ENCODE measurements at places on chromosomes 16 and 17. TPM values are rescaled to one million over a fixed set of nuclear protein-coding genes. Genes with fewer than 3 reads are reported as not detected.
A peak's percentile ranks its signal among the peaks of the same experiment; 100 is the strongest.

DNA sequence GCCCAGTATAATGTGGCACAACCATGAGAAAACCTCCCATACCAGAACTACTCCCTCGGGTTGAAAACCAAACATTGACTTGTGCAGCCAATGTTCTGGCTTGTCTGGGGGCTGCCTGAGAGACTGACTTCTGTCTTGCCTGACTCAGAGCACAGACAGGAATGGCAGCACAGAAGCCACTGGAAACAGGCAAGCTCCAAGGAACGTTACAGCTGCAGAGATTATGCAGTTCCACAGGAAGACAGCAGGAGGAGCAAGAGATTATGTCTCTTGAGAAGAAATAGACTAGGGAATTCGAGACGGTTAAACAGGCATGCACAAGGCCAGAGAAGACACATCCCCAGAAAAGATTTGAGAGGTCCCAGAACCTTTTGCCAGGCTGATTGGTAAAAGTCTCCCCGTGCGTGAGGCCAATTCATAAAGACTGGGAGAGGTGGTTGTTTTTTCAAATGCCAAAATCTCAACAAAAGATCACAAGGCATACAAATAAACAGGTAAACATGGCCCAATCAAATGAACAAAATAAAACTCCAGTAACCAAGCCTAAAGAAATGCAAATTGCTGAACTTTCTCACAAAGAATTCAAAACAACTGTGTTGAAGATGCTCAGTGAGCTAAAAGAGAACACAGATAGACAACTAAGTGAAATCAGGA, 90.6 kb upstream of the CDH5 start:
- peak; percentile 23 for DNase-seq

GRCh38 chr16:739560-740458, 988 bp downstream of the CIAO3 start:
- no peak for DNase-seq

TRAF4 gene
- total RNA-seq: 123 TPM

DNA sequence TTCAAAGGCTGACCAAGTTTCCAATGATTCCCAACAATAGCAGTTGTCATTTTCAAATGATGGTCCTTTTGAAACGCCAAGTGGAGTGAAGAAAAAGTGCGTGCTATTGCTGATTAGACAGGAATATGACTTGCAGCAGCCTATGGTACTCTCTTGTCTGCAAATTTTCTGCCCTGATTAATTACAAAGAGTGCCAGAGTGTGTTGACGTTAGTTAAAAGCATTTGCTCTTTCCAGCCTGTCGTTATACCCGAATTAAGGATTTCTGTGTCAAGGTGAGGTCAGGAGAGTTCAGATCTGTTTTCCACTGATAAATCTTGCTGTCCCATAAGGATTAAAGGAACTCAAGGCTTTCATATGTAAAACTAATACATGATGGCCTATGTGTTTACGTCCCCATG, 75.0 kb upstream of the ADAMTS18 start:
- no peak for DNase-seq

CENPN gene
- 58.8 TPM for total RNA-seq

DNA sequence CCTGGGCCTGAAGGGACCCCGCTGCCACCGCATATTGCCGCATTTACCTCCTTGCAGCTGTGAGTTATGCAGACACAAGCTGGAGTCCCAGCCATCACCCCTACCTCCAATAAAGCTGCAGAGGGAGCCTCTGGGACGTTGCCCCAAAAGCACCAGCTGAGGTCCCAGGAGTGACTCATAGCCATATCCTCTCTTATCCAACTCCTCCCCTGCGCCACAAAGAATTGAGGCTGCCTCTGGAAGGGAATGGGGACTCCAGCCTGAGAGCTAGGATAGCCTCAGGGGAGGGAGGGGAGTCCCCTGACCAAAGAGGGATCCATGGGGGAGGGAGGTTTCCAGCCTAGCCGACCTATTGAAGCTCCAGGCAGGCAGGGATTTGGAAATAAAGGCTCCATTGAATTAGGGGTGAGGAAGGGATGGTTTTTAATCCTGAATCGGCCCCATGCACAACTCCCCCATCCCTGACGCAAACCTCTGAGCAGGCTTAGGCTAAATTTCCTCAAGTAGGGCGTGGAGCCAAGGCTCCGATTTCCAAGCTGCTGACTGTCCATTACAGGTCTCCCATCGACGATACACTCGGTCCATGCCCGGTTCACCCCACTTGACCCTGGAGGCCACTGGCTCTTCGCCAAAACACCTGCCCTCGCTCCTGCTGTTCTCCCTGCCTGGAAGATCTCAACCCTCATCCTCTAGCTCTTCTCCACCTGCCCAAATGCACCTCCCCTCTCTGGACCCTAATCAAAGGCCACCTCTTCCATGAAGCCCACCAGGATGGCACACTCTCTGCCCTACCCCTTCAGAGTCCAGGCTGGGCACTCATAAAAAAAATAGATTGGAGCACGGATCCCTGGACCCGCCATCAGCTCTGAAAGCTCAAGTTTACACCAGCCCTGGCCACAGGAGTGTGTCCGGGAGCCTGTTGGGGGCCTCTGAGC, 27.5 kb downstream of the PIMREG start:
- no peak for DNase-seq

DHRS7B gene
- total RNA-seq: 16.5 TPM

DNA sequence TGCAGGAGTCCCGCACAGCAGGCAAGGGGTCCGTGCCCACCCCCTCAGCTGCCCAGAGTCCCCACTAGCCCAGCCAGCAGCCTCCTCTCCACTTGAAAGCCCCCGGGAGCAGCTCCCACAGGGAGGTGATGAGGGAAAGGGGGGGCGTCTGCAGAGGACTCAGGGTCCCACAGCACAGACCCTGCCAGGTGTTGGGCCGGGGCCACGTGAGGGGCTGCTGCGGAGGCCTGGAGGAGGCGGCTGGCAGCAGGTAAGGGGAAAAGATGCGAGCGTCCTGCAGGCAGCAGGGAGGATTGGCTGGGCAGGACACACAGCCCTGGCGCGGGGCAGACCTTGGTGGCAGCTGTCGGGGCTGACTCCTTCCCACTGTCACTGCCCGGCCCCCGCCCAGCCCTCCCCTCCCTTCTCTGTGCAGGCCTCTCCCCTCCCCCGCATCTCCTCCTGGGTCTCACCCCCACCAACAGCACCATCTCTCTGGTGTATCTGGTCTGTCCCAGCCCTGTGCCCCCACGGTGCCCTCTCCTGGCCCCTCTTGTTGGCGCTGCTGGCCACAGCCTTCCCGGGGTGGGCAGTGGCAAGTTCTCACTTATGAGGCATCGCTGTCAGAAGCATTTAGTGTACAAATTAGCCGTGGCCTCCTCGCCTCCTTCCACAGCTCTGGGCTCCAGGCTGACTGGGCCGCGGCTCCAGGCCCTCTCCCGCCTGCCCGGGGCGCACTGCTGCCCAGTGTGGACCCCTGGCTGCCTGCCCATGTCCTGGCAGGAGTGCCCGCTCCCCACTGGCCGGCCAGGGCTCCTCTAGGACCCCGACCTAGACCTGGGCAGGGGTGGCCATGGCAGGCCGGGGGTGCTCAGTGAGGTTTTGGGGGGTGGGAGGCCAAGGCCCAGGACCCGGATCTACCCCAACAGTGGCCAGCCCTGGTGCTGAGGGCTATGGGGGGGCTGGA, 4.4 kb upstream of the PRR35 start:
- no peak for DNase-seq

TP53TG3B gene
- total RNA-seq: not detected

DNA sequence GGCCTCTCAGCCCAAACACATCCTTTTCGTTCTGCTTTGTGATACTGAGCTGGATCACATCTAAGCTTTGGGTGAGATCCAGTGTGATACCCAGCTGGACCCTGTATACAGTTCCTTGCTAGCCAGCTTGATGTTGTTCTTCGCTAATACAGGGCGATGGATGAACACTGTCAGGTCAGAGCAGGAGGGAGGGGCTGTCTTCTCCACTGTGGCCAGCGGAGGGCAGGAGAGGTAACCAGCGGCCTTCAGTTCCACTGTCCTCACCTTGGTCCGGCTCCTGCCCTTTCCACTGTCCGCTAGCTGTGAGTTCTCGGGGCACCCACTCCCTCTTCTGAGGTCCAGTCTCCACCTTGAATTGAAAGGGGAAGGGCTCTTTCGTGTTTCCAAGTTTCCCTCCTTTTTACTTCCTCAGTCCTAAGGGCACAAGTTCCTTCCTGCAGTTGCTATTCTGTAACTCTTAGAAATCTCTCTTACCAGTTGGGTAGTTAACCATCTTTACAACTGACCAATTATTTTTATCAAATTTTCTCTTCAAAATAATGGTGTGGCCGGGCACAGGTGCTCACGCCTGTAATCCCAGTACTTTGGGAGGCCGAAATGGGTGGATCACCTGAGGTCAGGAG, 3.0 kb upstream of the ZNF213 start:
- DNase-seq: peak; percentile 57
